WTC11 (cell line): ENCODE measurements at places on chromosomes 5 and 9.

GRCh38 chr9:14031810-14032209 lies 282.1 kb downstream of the NFIB start:
- no peak for DNase-seq

GRCh38 chr5:133400831-133401351 lies 211.4 kb downstream of the FSTL4 start:
- DNase-seq, result no peak

DNA sequence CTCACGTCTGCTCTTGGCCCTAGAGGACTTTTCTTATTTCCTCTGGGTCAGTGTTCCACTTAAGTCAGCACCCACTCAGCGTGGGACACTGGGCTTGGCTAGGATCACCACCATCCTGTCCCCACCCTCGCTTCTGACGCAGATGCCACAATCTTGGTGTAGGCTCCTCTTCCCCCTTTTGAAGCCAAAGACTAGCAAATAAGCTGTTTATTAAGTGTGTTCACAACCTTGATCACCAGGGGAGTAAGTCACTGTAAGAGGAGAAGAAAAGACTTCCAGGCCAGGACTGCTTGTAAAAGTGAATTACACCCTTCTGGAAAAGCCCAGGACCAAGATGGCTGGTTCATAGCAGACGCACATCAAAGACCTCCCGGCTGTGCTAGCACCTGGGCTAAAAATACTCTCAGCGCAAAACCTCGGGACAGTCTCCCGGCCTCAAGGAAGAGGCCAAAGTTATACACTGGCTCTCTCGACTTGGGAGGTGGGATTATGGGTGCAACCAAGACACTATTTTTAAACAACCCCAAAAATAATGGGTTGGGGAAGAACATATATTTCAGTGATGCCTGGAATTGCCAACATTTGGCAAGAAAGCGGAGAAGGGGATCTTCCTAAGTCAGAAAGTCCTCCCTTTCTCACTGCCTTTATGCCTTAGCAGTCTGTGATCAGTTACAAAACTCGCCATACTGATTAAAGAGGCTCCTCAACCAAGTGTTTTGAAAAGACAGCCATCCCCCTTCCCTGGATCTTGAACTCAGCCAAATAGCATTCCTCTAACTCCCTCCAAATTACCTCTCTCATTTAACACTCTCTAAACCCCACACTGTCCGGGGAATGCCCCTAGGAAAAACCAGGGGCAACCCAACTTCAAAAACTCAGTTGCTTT lies 69.4 kb downstream of the RAPGEF1 start:
- DNase-seq, result no peak

- DNase-seq, result no peak
Observed at GRCh38 chr5:132134384-132134783, 60.8 kb downstream of the CSF2 start.

- no peak for DNase-seq
Observed at GRCh38 chr5:39569857-39570256, 145.1 kb upstream of the DAB2 start.

DNA sequence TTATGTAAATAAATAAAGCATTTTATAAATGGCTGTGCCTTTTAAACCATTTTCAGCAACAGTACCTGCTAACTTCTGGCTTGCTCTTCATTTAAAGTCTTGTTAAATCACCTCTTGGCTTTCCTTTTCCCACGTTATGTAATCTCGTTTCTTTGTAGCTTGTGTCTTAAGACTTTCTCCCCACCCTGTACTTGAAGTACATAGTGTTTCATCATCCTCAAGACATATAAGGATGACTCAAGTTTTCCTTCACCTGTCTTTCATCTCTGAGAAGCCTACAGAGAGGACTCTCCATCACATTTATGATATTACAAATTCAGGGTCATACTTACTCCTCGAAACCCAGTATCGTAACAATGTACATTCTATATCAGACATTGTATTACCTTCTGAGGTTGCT lies 33.9 kb downstream of the PRELID2 start:
- DNase-seq, result no peak
